Keratinocyte (primary cell): ENCODE measurements at places on chromosomes 6 and 20. TPM values are rescaled to one million over a fixed set of nuclear protein-coding genes. Genes with fewer than 3 reads are reported as not detected.

DNA sequence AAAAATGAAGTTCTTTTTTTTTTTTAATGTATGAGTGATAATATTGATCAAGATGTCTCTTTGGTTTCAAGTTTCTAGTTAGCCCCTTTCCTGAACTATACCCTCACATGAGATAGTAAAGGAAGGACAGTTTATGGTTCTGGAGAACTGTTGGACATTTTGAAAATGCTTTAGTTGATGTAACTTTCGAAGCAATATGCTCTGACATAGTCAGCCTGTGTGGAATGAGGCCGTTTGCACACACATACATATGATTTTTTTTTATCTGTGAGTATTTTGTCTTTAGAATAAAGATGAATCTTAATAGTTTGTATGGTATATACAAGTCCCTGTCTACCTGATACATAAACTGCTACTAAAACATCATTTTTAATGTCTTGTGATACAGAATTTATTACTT lies 177.0 kb downstream of the ARID1B start:
- no peak for DNase-seq

DNA sequence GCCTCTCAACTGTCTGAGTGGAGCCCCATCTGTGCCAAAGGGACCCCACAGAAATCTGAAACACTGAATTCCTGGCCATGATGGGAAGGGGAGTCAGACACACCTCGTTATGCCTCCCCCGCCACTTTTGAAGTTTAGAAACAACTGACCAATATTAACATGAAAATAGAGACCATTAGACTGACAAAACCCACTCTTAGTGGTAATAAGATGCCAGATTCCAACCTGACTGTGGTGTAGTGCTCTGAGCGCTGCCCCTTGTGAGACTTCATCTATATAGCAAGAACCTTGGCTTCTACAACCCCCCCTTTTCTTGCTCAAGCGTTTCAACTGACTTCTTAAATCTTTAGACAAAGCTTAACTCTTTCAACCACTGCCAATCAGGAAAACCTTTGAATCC lies 46.1 kb upstream of the UNC93A start:
- no peak for DNase-seq

- no peak for DNase-seq
Observed at GRCh38 chr6:75735491-75736186, 13.4 kb upstream of the MYO6 start.

GRCh38 chr20:59322081-59322480 lies 21.7 kb downstream of the EDN3 start:
- DNase-seq = no peak

DNA sequence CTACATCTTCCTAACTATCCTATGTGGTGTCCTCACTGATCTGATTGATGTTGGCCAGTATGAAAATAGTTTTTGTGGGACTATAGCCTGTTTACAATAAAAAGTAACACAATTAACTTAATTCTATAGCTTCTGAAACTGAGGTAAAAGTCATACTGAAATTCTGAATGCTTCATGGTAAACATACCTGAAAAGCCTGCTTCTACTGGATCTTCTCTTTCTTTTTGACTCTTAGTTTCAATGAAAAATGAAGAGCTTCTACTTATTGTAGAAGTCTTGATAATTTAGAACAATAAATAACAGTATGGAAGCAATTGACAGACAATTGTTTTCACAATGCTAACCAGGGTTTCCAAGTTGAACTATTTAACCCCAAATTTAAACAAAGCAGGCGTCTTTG lies 383.9 kb upstream of the MMS22L start:
- no peak for DNase-seq

- DNase-seq = no peak
Observed at GRCh38 chr6:7414811-7415210, 25.2 kb downstream of the RIOK1 start.

DNA sequence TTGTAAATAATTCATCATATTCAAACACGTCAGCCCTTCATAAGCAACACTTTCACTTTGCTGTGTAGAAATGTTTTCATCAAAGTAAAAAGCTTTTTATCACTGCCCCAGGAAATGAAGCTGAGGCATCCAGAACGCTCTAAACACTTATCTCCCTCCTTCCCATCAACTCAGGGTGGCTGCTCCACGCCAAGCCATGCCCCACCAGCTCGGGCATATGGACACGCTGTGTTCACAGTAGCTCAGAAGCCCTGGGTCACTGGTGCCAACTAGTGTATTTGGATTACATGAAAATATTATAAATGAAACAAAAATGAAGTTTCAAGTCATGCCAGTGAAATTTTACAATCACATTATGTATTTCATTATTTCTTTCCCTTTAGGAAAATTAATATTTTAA lies 10.3 kb downstream of the PDE10A start:
- no peak for DNase-seq

DNA sequence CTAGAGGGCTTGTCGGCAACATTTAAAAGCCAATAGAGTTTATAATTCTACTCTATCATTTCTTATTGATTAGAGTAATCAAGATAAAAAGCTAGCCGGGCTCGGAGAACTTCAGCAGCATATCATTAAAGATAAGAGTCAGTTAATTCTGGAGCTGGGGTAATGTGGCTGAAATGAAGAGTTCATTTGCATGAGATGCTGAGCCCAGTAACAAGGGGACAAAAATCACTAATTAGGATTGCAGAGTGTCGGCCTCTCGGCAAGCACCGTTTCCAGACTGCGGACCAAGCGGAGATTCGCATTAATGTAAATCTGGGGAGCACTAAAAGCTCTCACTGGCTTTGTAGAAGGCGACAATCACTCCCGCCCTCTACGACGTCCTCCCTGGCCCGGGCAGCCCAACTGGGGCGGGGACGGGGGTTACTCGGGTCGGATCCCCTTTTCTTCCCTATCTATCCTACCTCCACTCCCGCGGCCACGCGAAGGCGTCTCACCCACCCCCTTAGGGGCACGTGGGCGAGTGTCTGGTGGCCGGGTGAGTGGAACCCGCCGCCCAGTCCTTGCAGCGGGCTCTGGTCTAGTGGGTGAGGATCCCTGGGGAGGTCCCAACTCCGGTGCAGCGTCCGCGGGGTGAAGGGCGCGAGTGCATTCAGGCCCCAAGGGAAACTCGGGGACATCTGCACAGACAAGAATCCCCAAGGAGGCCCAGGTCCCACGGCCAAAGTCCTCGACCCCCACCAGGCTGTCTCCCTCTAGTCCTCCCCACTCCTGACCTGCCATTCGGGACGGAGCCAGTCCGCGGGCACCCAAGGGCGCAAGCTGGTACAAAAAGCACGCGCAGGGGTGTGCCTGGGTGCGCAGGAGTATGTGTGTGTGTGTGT lies 42.2 kb upstream of the OSTM1 start:
- DNase-seq = no peak

LIN28B gene
- 0.02 TPM in 1 of 3 replicates, not detected in the others for polyA plus RNA-seq

RNF39 gene
- 2.8 to 4.4 TPM (median 4.2 TPM) in 3 replicates for polyA plus RNA-seq

SAMD5 gene
- 0.56 to 1.2 TPM (median 0.79 TPM) in 3 replicates for polyA plus RNA-seq

RIMS1 gene
- 0.03 TPM in 1 of 3 replicates, not detected in the others for polyA plus RNA-seq

FAM162B gene
- not detected in 3 replicates for polyA plus RNA-seq
